Transverse colon (tissue), 4 donors: ENCODE measurements at places on chromosomes 11 and 22. TPM values are rescaled to one million over a fixed set of nuclear protein-coding genes. Genes with fewer than 3 reads are reported as not detected.

The OR5I1 gene
- not detected for total RNA-seq

GRCh38 chr11:61918251-61918937 is 1.0 kb upstream of the RAB3IL1 start:
- peaks cover 55% of the 10 kb centered on the region for H3K27me3 ChIP-seq
- H3K27ac ChIP-seq: peak overlapping the region; percentile 66
- H3K4me1 ChIP-seq: peaks cover 11% of the 10 kb centered on the region
- H3K36me3 ChIP-seq: no peaks in the 10 kb centered on the region

DNA sequence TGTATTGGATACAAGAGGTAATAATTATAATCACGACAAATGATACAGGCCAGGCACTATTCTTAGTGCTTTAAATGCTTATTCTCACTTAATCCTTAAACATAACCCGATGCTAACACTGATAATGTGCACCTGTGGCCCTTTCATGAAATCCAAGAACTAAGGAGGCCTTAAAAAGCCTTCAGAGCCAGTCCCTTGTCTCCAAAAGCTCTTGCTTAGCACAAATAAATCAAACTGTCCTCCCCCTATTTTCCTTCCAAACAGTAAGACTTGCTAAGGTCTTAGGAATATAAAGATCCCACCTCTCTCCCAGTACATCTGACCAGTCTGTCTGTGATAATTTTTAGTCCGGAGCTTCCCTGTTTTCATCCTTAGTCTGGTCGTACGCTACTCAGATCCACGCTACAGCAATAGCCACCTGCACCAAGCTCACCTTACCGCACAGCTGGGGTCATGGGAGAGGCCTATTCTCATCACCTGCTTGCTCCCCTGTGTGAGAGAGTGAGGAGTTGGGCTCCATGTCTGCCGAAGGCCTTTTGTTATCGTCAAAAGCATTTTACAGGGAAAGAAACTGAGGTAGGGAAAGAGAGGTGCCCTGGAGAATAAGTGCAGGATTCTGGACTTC is 16.9 kb downstream of the FXYD6 start:
- H3K4me1 ChIP-seq: peaks cover 31% of the 10 kb centered on the region
- no peaks in the 10 kb centered on the region for H3K27me3 ChIP-seq
- DNase-seq: no peak
- H3K36me3 ChIP-seq: no peaks in the 10 kb centered on the region

DNA sequence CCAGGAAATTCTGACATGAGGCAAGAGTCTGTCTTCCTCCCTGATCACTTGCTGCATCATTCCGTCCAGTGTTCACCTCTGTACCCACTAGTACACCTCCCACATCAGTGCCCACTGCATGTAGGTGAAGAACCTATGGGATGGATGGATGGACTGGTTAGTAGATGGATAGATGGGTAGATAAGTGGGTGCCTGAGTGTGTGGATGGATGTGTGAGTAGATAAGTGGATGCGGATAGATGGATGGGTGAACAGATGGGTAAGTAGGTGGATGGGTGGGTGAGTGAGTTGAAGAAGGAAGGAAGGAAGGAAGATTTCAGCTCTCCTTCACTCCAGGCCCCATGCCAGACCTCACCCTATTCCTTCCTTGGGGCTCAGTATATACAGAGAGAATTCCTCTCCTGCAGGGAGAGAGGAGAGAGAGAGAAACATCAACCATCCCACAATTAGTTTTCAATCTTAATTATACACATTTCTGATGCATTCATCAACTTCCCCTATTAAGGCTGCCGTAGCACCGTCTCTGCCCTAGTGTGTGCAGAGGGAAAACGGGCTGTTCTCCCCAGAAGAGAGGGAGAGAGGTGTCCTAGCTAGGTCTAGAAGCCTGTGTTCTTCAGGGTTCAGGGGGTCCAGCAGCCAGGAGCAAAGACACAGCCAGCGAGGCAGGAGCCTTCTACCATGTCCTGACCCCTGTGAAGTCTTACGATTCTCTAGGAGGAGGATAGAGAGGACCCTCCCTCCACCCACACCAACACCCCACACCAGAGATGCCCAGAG is 125.3 kb downstream of the BUD13 start:
- H3K27me3 ChIP-seq: no peaks in the 10 kb centered on the region
- no peak overlapping the region for H3K4me3 ChIP-seq
- no peaks in the 10 kb centered on the region for H3K36me3 ChIP-seq
- no peaks in the 10 kb centered on the region for H3K4me1 ChIP-seq
- H3K27ac ChIP-seq: no peak overlapping the region

GRCh38 chr11:66002648-66003225 is 434 bp downstream of the BANF1 start:
- DNase-seq: peak; percentile 68
- H3K4me3 ChIP-seq: peak overlapping the region; percentile 68
- peak overlapping the region; percentile 97 for H3K27ac ChIP-seq
- H3K27me3 ChIP-seq: no peaks in the 10 kb centered on the region
- peaks cover 9% of the 10 kb centered on the region for H3K4me1 ChIP-seq
- peaks cover 24% of the 10 kb centered on the region for H3K36me3 ChIP-seq

The IRAG1 gene
- total RNA-seq: 19.4 TPM

DNA sequence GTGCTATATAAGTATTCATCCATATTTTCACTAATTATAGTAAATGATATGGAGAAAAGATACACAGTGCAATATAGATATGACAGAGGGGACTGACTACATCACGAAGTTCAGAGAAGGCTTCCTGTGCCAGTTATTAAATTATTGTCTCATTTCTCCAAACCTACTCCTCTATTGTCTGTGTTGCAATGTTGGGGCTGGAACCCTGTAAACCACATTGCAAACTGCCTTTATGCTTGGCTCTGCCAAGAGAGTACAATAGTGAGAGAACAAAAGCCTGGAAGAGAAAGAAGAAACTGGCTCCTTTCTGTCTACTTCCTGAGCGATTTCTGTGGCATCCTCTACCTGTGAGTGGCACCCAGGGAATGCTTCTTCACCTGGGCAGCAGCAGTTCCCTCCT is 46.4 kb downstream of the ME3 start:
- no peak overlapping the region for H3K4me3 ChIP-seq
- H3K36me3 ChIP-seq: no peaks in the 10 kb centered on the region
- DNase-seq: no peak
- H3K27me3 ChIP-seq: no peaks in the 10 kb centered on the region
- no peaks in the 10 kb centered on the region for H3K4me1 ChIP-seq

GRCh38 chr22:19890502-19891316 is 36.0 kb upstream of the GNB1L start:
- H3K27ac ChIP-seq: no peak overlapping the region
- DNase-seq: no peak
- no peaks in the 10 kb centered on the region for H3K36me3 ChIP-seq
- H3K4me1 ChIP-seq: no peaks in the 10 kb centered on the region
- H3K27me3 ChIP-seq: no peaks in the 10 kb centered on the region
- H3K4me3 ChIP-seq: no peak overlapping the region

DNA sequence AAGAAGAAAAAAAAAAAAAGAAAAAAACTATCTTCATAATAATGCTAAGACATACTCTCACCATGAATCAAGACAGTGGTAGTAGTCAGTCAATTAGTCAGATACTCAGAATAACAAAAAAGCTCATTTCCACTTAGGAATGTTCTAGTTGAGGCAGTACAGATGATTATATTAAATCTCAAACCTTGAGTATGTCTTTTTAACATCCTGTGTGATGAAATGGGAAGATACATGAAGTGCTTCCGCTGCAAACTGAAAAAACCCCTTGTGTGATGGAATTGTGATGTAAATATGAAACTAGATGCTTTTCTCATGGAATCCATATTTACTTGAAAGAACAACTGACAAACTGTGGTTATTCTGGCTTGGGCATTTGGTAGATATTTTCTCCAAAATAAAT is 13.7 kb downstream of the AMOTL1 start:
- peaks cover 7% of the 10 kb centered on the region for H3K4me1 ChIP-seq
- peak overlapping the region; percentile 65 for H3K27ac ChIP-seq
- H3K36me3 ChIP-seq: no peaks in the 10 kb centered on the region
- DNase-seq: no peak
- H3K4me3 ChIP-seq: no peak overlapping the region

The WEE1 gene
- total RNA-seq: 27.2 TPM

The RTN4R gene
- total RNA-seq: 22.8 TPM

The APOL1 gene
- 2.2 TPM for total RNA-seq

DNA sequence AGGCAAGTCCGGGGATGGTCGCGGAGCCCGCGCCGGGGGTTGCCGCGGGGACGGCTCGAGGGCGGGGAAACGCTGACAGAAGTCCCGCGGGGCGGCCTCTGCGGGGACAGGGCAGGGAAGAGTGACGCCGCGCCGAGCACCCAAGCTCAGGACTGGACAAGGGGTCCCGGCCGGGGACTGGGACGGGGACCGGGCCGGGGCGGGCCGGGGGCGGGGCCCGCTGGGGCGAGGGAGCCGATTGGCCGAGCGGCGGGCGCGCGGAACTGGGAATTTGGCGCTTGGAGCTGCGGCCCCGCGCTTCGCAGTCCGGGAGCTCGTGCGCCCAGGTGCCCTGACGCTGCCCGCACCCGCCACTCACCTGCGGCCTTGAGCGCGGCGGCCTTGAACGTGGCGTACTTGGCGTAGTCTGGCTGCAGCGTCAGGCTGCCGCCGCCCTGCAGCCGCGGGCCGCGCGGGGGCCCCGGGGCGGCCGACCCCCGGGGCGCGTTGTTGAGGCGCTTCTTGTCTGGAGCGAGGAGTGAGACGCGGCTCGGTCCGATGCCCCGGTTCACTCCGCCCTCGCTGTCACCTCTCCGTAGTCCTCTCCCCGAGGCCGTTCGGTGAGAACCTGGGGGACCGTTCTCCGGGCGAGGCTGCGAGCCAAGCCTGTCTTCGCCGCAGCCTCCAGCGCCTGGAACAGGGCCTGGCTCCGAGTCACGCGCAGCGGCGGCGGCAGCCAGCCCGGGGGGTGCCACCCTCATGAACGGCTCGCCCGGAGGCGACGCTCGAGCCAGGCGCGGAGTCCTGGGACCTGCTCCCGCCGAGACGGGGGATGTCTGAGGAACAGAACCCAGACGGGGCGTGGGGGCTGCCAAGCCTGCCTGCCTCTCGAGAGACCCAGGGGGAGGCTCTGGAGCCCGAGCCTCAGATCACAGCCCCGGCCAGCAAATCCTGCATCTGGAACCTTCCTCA is 4.5 kb downstream of the SHISA8 start:
- peaks cover 65% of the 10 kb centered on the region for H3K27me3 ChIP-seq
- no peak for DNase-seq
- H3K4me1 ChIP-seq: peaks cover 35% of the 10 kb centered on the region
- peaks cover under 1% of the 10 kb centered on the region for H3K36me3 ChIP-seq
- peak overlapping the region; percentile 41 for H3K4me3 ChIP-seq
- H3K27ac ChIP-seq: no peak overlapping the region

The AQP11 gene
- total RNA-seq: 10.2 TPM

DNA sequence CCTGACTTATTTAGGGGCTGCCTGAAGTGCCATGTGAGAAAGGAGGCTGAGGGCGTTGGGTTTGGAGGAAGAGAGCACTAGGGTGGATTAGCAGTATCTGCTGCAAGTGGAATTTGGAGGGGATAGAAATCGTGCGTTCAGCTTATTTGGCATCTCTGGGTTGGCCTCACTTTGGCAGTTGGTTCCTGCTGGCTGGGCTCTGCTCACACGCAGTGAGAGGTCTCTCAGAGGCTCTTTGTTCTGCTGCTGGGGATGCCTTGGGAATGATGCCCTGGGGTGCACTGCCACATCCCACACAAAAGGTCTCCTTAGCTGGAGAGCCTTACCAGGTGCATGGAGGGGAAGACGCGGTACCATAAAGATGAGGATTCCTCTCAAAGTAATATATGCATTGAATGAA is 17.7 kb upstream of the MICAL2 start:
- H3K27ac ChIP-seq: peak overlapping the region; percentile 94
- peaks cover 69% of the 10 kb centered on the region for H3K4me1 ChIP-seq
- no peak overlapping the region for H3K4me3 ChIP-seq
- DNase-seq: no peak
- no peaks in the 10 kb centered on the region for H3K27me3 ChIP-seq

The GVQW3 gene
- 4.4 TPM for total RNA-seq

The MYBPC3 gene
- not detected for total RNA-seq

The HARBI1 gene
- total RNA-seq: 4.8 TPM

DNA sequence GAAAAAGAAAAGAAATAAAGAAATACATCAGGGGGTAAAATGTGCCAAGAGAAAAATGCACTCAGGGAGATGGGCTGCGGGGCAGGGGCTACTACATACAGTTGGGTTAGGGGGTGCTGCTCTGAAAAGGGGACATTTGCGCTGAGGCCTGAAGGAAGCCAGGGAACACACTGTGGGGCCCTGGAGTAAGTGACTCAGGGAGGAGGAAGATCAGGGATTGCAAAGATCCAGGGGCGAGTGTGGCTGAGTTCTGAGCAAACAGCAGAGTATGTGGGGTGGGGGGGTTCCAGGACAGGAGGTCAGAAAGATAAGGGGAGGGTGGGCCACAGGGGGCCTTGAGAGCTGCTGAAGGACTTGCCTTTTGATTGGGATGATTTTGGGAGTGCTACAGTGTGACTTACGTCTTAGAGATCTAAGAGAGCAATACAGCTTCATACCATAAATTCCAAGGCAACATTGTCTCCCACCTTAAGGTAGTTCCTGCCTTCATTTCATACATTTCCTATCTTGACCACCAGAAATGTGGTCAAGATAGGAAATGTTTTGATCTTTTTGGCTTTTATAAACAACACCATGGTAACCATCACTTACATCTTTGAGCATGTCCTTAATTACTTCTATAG is 5.8 kb downstream of the A4GALT start:
- H3K4me1 ChIP-seq: peaks cover 5% of the 10 kb centered on the region
- no peak for DNase-seq
- H3K27ac ChIP-seq: no peak overlapping the region

DNA sequence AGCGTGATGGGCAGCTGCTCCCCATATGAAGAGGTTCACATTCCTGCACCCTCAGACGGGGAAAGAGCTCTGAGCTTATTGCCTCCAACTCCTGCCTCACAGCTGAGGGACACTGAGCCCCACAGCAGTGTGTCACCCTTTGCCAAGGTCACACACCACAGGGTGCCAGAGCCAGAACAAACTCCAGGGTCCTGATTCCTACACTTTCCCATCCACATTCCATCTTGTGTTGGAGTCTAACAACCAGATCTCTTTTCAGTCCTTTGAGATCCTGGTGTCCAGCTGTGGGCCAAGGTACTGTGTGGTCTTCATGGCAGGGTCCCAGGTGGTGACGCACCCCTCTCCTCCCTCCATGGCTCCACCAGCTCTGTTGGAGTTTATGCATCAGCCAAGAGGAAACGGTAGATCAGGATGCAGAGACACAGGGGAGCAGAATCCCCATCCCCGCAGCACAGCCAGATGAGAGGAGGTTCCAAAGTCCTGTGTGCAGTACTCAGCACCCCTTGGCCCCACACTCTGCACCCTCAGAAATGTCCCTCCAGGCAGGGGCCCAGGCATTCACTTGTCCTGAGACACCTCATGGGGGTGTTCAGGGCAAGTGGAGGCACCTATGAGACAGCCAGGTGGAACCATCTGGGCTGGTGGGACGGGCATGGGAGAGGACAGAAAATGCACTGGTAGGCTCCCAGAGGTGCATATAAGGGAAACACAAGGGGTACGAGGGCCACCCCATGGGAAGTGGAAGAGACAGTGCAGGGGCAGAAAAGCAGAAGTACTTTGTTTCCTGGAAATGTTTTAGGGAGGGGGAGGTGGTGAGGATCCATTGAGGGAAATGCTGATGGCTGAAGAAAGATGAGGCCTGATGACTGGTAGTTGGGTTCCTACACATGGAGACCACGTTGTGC is 32.6 kb upstream of the GNAZ start:
- DNase-seq: no peak
- no peak overlapping the region for H3K4me3 ChIP-seq
- H3K27me3 ChIP-seq: no peaks in the 10 kb centered on the region
- no peaks in the 10 kb centered on the region for H3K4me1 ChIP-seq
- no peaks in the 10 kb centered on the region for H3K36me3 ChIP-seq

The KRTAP5-7 gene
- not detected for total RNA-seq
